Smooth muscle cell of trachea (primary cell): ENCODE measurements at places on chromosomes 4 and X. TPM values are rescaled to one million over a fixed set of nuclear protein-coding genes. Genes with fewer than 3 reads are reported as not detected.

Gene KLHL34
- under 0.01 and 0.17 TPM in 2 replicates for total RNA-seq

Gene HTN3
- not detected in 2 replicates for total RNA-seq

Gene DHX15
- 103 and 157 TPM in 2 replicates for total RNA-seq

Gene PCDH18
- total RNA-seq = 382 and 502 TPM in 2 replicates

Gene AKAP4
- total RNA-seq = not detected in 2 replicates

Gene UGT2A2
- not detected in 2 replicates for total RNA-seq

Gene ATG4A
- 10.8 and 15.7 TPM in 2 replicates for total RNA-seq

Gene ERVMER34-1
- under 0.01 TPM in 1 of 2 replicates, not detected in the other for total RNA-seq

Gene GAGE2A
- not detected in 2 replicates for total RNA-seq

Gene DCX
- not detected in 2 replicates for total RNA-seq

Gene TRIML2
- total RNA-seq = 0.33 TPM in 1 of 2 replicates, not detected in the other

Gene TRIM75
- not detected in 2 replicates for total RNA-seq

Gene F11
- total RNA-seq = not detected in 2 replicates

Gene PHKA1
- 6.5 and 6.8 TPM in 2 replicates for total RNA-seq
